ENCODE measurements at places on chromosomes 7 and 10.

DNA sequence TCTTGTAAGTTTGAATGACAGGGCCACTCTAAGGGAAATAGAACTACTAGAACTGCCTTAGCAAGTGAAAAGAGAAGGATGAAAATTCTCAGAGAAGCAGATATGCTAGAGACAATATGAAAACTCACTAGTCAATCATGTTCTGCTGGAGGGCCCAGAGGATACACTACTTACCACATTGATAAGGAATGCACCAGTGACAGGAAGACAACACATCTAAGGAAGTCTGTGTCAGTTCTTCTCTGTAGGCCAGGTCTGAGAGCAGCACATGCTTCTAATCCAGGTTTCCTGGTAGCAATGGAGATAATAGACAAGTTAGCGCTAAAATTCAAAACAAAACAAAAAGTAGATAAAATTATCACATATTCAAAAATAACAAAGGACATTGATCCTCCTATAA, 235.2 kb upstream of the AKR1E2 start:
- DNase-seq = no peak

DNA sequence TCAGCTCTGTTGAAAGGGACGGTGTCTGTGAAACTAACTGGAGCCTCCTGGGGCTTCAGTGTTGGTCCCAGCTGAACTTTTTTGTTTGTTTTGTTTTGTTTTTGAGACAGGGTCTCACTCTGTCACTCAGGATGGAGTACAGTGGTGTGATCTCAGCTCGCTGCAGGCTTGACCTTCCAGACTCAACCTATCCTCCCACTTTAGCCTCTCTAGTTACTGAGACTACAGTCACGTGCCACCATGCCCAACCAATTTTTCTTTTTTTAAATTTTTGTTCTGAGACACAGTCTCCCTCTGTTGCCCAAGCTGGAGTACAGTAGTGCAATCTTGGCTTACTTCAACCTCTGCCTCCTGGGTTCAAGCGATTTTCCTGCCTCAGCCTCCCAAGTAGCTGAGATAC, 13.4 kb upstream of the DNAJB6 start:
- no peak for DNase-seq

- no peak for DNase-seq
Measured at GRCh38 chr10:672203-672602, 17.3 kb downstream of the DIP2C start.

DNA sequence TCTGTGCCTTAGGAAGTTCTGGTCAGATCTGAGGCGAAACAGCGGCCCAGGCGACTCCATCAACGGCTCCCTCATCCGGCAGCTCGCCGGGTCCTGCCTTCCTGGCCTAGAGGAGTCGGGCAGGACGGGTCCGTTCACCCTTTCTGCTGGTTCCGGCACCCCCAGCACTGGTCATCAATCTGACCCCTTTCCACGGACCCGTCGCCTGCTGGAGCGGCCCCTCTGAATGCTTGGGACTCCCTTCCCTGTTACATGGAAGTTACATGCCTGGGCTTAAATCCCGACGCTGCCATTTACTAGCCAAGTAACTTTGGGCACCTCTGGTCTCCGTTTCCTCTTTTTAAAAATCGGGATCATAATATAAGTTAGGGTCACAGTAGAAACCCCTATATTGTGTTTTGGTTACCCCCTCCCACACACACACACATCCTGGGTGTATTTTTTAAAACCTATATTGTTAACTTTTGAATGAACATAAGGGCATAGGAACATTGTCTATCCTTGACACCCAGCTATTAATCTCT, 607 bp upstream of the GGCT start:
- DNase-seq = no peak

DNA sequence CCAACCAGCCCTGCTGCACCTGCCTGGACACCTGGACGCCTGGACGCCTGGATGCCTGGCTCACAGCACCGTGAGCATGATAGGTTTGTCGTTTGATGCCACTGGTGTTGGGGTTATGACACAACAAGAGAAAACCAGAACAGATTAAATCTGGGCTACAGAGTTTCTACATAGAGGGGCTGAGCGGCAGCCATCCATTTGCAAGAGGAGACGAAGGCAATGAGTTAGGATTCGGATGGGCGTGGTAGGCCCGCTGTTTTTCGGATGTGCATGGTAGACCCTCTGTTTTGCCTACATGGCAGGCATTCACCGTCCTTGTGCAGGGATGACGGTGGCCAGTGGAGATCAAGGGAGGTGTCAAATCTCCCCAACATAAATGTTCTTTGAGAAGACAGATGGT, 121.5 kb upstream of the RNF32 start:
- DNase-seq = no peak

DNA sequence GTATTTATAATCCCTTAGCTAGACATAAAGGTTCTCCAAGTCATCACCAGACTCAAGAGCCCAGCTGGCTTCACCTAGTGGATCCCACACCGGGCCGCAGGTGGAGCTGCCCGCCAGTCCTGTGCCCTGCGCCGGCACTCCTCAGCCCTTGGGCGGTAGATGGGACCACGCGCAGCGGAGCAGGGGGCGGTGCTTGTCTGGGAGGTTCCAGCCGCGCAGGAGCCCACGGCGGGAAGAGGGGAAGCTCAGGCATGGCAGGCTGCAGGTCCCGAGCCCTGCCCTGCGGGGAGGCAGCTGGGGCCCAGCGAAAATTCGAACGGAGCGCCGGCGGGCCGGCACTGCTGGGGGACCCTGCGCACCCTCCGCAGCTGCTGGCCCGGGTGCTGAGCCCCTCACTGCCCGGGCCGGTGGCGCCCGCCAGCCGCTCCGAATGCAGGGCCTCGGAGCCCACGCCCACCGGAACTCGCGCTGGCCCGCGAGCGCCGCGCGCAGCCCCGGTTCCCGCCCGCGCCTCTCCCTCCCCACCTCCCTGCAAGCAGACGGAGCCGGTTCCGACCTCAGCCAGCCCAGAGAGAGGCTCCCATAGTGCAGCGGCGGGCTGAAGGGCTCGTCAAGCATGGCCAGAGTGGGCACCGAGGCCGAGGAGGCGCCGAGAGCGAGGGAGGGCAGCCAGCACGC, 675.6 kb downstream of the REEP3 start:
- DNase-seq = no peak

- DNase-seq = no peak
Measured at GRCh38 chr10:63214571-63214970, 81.4 kb downstream of the NRBF2 start.

GRCh38 chr10:72772031-72772430, 80.1 kb downstream of the MCU start:
- no peak for DNase-seq

DNA sequence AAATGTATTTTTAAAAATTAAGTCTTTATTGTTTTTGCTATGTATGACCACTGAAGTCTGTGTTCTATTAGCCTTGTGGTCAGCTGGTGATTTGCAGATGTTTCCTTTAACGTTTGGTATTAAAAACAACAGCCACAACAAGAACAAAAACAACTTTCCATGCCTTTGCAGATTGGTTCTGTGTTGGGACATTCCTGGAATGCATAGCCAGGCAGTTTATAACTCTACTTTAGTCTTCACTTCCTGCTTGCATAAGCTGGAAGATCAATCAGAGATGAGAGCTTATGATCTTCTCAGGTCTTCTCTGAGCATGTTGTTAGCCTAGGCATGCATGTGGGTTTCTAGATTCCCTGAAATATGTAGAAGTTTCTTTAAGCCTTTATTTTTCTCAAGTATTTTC, 58.9 kb upstream of the SEMA3C start:
- DNase-seq = no peak

- DNase-seq = no peak
Measured at GRCh38 chr7:116461500-116461899, 38.0 kb upstream of the CAV2 start.

DNA sequence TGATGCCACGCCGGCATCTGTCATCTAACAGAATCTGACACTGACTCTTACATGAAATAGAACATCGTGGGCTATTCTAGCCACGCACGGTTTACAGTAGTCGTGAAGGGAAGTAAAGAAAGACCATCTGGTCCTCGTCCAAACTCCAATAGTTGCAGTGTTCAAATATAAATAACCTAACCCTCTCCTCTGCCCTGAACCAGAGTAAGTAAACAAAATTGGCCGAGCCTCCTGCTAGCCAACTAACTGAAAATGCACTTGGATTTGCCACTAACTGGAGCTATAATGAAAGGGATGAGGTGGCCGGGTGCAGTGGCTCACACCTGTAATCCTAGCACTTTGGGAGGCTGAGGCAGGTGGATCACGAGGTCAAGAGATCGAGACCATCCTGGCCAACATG, 29.5 kb upstream of the ZC3HAV1L start:
- DNase-seq = no peak

- no peak for DNase-seq
Measured at GRCh38 chr10:131180740-131181415, 130.6 kb downstream of the TCERG1L start.

DNA sequence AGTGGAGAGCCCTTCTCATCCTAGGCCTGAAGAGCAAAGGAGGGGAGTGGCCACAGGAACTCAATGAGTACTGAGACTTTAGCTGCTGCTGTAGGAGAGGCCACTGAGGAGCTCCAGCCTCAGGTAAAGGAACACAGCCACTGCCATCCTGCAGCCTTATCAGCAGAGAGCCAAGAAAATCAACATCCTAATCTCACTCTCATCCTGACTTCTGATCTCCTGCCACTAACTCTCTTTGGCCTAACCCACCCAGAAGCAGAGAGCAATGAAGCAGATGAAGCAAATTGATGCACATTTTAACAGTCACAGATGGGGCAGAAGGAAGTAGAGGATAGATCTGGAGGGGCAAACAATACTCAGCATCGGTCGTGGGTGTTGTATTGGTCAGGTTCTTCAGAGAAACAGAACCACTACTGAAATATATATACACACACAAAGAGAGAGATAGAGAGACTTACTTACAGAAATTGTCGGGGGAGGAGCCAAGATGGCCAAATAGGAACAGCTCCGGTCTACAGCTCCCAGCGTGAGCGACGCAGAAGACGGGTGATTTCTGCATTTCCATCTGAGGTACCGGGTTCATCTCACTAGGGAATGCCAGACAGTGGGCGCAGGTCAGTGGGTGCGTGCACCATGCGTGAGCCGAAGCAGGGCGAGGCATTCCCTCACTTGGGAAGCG, 297.6 kb downstream of the MTERF1 start:
- no peak for DNase-seq

DNA sequence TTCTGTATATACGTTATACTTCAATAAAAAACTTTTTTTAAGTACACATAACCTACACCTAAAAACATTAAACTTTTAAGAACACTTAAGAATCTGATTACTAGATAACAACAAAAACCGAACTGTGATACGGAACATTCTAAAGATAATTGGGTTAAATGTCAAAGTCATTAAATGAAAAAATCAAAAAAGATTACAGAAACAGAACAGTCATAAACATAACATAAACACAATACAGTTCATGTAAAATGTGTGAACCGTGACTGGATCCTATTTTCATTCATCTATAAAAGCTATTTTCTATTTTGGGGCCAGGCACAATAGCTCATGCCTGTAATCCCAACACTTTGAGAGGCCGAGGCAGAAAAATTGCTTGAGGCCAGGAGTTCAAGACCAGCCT, 38.6 kb downstream of the ATE1 start:
- DNase-seq = no peak

GRCh38 chr7:132941428-132941827, 140.5 kb downstream of the CHCHD3 start:
- DNase-seq = no peak

DNA sequence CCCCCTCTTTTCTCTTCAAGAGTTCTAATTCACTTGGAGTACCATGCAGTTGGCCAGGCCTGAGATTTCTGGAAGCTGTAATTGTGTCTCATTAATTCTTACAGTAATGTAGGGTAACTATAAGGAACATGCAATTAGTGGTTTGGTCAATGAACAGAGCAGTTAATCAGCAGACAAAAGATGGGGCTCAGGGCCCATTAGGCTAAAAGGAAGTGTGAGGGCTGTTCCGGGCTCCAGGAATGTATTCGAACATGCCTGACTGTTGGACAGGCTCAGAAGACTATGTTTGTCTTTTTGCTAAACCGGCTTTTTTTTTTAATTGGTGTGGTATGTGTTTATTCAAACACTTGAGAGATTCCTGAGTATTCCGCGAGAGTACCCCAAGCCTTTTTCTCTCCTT, 42.5 kb upstream of the FZD8 start:
- no peak for DNase-seq

- no peak for DNase-seq
Measured at GRCh38 chr7:153832160-153832559, 220.0 kb upstream of the DPP6 start.

DNA sequence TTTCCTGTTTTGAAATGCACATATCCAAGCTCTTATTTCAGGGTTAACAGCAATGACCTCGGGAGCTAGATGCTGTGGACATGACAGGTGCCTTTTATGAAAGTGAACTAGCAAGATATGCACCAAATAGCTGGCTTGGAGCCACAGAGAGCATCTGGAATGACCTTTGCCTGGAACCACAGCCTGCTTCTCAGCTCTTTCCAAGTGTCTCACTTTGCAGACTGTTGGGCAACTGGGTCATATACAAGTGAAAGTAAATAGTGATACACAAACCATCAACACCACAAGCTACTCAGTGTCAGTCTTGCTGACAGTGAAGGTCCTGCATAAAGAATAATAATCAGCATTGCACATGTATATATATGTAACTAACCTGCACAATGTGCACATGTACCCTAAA, 183.5 kb downstream of the RNF133 start:
- DNase-seq = no peak

GRCh38 chr7:141402277-141402996, 148.8 kb upstream of the AGK start:
- DNase-seq = no peak

GRCh38 chr10:132113206-132113605, 47.5 kb downstream of the JAKMIP3 start:
- no peak for DNase-seq

GRCh38 chr7:121330053-121330833, 1.4 kb downstream of the WNT16 start:
- DNase-seq = no peak

GRCh38 chr10:106609470-106610266, 554.8 kb downstream of the SORCS1 start:
- no peak for DNase-seq
